Transverse colon (tissue), 4 donors: ENCODE measurements at places on chromosomes 12 and 14. TPM values are rescaled to one million over a fixed set of nuclear protein-coding genes. Genes with fewer than 3 reads are reported as not detected.

DNA sequence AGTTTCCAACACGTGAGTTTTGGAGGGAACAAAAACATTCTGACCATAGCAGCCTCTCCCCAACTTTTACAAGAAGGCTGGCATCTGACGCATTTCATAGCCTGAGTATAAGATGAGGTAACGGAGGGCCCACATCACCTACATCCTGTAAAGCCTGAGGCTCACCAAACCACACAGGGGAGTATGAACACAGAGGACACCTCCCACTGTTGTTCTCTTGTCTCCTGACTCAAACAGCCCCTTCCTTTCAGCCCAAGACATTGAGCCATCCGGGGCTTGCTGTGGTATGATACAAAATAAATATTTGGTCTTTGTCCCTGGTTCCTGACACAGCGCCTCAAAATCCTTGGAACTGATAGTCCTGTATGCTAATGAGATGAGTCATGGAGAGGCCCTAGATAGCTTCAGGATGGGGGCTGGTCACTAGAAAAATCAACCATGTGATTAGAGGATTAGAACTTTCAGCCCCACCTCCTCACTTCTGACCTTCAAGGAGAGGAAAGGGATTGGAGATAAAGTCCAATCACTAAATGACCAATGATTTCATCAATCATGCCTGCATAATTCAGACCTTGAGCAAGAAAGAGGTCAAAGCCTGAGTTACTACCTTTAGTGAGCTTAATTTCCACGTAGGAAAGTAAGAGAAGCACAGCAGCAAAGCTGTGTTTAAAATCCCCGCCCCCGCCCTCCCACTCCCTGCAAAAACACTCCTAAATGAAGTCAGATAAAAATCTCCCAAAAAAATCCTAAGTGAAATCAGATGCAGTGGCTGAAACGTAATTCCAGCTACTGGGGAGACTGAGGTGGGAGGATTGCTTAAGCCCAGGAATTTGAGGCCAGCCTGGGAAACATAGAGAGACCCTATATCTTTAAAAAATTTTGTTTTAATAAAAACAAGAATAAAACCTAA, 236.4 kb downstream of the PCNX1 start:
- DNase-seq: no peak

- no peak for DNase-seq
These were observed 49.9 kb downstream of the LRP6 start for GRCh38 chr12:12217018-12217359.

DNA sequence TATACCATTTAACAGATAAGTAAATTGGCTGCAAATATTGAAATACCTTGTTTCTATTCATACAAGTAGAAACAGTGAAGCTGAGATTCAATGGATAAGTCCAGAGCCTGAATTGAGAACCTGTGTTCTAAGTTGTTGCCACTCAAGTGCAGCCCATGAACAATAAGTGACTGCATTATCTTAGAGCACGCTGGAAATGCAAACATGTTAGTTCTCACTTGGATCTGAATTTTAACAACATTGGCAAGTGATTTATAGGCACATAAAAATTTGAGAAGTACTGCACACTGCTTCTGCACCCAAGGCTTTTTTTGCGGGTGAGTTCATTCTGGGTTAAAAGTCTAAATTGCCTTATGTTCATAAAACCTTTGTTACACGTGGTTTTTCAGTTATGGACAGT, 484.3 kb downstream of the NAV3 start:
- no peak for DNase-seq

DNA sequence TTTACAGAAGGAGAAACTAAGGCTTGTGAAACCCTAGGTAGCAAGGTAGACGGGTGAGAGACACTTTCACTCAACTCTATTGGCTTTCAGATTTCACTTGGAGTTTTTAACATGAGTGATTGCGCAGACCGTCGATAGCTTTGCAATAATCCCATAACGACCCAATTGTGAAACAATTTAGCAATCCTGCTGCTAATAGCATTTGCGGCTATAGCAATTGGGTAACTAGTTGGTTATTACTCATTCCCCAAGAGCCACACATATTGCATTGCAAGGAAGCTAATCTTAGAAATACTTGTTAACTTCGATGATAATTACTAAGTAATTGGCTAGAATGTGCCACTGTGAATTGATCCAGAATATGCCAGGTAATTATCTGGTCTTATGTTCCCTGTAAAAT, 159.9 kb upstream of the NOS1 start:
- no peak for DNase-seq

DNA sequence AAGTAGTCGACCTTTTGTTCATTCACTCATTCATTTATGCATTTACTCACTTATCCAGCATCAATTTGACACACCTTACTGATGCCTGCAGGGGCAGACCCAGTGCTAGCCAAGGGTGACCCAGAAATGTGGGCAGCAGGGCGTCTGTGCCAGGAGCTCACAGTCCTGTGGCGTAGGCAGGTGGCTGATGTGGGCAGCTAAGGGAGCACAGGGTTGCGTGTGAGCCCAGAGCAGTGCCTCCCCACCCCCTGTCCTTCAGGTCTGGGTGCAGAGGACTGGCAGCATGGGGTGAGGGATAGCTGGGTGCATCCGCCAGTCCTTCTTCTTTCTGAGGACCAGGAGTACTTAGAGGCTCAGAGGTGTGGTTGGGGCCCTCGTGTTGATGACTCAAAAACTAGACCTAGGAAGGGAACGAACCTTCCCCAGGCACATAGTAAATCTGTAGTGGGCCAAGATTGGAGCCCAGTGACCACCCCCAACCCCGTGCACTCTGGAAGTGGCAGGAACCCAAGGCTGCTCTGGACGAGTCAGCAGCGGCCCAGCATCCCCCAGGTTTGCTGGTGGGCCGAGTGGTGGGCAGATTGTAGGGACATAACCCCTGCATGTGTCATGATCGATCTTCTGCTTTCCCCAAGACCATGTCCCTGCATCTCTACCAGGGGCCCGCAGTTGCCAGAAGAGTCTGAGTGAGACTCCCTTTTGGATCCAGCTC, 63.9 kb downstream of the BEGAIN start:
- no peak for DNase-seq

- DNase-seq: peak; percentile 68
These were observed 30.4 kb upstream of the PLEKHG6 start for GRCh38 chr12:6280053-6280469.

DNA sequence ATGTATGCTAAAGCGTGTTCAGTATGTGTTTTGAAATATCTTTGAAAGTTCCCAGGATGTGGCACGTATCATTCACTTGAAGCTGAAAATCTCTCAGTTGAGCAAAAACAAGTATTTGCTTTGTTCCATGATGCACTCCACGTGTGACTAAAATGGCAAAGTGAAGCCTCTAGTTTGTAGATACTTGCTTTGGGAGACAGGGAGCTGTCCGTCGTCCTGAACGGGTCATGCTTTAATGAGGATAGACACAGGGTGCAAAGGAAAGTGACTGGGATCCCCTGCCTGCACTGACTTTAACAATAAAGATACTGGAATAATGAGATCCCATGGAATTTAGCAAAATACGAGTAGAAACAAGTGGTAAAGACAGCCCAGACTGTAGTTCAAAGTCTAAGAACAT, 991.4 kb downstream of the NRXN3 start:
- DNase-seq: no peak

DNA sequence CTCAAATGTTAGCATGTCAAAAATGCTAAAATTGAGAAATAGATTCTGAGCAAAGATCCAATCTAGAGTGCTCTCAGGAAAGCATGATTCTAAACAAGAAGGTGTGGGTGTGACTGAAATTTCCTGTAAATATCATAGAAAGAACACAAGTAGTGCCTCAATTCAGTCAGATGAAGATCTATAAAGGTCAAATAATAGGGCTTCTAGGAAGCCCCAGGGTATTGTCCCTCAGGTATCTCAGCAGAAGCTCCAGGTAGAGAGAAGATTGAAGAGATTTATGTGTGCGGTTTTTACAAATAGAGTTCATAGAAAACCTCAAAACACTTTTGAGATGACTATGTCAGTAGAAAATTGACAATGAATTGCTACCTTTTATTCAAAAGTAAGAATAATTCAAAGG, 13.0 kb downstream of the KLRD1 start:
- no peak for DNase-seq

DNA sequence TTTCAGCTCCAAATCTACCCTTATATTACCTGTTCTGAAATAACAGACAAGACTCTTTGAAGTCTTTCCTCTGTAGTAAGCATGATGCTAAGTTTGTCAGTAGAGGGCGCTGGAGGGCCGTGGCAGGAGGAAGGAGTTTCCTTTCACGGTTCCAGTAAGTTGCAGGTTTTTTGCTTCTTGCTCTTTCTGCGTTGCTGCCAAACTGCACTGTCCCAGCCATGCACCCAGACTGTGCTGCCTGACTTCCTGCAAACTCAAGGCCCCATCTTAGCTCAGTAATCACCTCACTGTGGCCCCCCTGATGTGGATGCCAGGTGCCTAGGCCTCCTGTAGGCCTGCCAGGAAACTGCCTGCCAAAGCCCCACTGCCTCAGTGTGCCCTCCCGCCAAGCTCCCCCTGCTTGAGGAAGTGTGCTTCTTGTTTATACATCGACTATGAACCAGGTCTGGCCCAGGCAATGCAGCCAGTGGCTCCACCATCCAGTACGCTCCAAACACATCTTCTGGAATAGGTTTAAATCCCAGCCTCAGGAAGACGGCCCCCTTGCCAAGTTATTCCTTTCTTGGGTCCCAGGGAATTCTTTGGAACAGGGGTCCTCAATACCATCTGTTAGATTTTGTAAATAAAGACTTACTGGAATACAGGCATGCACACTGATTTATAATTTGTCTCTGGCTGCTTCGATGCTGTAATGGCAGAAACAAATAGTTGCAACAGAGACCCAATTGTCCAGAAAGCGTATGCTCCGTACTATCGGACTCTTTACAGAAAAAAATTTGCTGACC, 193.7 kb upstream of the LRIG3 start:
- DNase-seq: peak; percentile 78

- no peak for DNase-seq
These were observed 65.3 kb downstream of the PDE6H start for GRCh38 chr12:15038137-15038536.

DNA sequence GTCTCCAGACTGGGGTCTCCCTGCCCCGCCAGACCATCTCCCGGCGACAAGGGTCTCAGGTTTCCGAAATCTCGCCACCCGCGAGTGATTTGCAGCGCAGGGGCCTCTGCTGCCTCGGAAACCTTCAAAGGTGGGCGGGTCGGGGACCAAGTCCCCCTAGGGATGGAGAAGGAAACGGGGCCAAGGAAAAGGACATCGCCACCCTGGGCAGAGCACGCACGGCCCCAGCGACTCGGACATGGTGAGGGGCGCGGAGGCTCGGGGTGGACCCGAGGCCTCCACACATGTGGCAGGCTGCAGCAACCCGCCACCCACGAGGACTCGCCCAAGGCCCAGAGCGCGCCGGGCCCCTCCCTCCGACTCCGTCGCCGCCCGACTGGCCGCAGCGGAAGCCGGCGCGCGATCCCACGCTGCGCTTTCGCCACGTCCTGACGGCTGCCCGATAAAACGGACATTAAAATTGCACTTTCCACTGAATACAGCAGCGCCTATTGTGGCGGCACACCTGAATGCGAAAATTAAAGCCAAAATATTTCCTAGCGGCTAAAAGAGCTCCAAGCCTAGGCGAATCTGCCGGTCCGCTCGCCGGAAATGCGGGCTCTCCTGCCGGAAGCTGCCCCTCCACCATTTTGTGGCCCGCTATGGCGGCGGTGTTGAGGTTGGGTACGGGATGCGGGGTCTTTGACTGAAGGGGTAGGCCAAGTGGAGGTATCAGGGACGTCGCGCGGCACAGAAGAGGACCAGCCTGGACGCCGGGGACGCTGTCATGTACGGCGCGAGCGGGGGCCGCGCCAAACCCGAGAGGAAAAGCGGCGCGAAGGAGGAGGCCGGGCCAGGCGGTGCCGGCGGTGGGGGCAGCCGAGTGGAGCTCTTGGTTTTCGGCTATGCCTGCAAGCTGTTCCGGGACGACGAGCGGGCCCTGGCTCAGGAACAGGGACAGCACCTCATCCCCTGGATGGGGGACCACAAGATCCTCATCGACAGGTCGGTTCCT, at the start of gene SFSWAP:
TSS of gene SFSWAP (plus strand) at position 627 of the 994 bp plus-strand sequence. CDS start at position 767, 140 bp downstream.
- peak; percentile 75 for DNase-seq

DNA sequence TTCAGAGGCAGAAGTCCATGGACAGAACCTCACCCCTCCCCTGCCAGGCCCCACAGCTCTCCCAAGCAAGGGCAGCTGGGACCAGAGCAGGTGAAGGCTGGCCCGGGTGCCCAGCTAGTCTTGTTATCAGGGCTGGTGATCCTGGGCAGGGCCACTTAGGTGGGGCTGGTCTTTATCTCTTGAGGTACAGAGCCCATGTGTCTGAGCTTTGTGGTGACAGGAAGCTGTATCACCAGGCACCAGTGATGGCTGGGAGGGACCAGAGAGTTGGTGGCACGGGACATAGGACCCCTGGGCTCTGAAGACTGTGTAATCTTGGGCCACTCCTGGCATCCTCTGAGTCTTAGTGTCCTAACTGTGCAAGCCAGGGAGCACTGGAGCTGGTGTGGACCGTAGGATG, 12.8 kb upstream of the HPD start:
- DNase-seq: no peak

DNA sequence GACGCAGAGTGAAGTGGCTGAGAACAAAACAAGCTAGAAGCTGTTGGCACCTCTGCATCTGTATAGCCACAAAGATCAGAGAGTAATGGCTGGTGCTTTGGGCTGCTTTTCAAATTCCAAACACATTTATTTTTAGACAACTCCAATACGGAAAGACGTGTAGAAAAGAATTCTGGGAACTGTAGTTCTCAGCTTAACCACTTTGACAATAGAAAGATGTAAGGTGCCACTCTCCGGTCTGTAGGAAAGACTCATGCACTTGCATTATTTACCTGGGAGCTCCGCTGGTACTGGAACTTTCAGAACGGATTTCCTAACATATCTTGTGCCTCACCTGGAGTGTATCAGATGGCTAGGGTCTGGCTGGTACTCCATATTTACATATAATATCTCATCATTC, 1.8 kb upstream of the OR4K2 start:
- no peak for DNase-seq

- no peak for DNase-seq
These were observed 46.8 kb downstream of the TRMT5 start for GRCh38 chr14:60933920-60934655.

GRCh38 chr14:29352706-29353080, 575.0 kb downstream of the PRKD1 start:
- no peak for DNase-seq

- DNase-seq: peak; percentile 84
These were observed 8.1 kb downstream of the LRRC43 start for GRCh38 chr12:122190842-122191668.

DNA sequence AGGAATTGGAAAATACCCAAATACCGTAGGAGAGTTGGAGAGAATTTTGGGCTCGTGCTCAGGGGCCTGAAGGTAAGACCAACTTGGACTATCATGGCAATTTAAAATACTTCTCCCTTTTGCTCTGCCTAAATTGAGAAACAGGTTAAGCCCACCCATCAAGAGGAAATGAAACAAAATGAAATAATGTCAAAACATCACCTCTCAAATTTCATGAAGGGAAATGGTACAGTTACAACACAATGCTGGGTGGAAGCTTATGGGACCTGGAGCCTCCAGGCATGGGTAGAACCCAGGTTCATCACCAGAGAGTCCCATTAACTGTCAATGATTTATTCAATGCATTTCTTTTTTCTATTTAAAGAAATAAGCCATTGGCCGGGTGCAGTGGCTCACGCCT, 33.7 kb downstream of the FOS start:
- no peak for DNase-seq

Gene PLEKHD1
- total RNA-seq: not detected

Gene TAS2R19
- 1.4 TPM for total RNA-seq

Gene ZNF268
- 12.2 TPM for total RNA-seq

Gene CD163
- 26.6 TPM for total RNA-seq

Gene CMKLR1
- total RNA-seq: 13.5 TPM

Gene ZNF641
- 27.7 TPM for total RNA-seq

Gene SELPLG
- total RNA-seq: 2.2 TPM

Gene COL2A1
- 0.75 TPM for total RNA-seq

Gene KCNA5
- total RNA-seq: 1.7 TPM
